COR-L47 (cell line): ENCODE measurements at places on chromosomes 7 and 10.

DNA sequence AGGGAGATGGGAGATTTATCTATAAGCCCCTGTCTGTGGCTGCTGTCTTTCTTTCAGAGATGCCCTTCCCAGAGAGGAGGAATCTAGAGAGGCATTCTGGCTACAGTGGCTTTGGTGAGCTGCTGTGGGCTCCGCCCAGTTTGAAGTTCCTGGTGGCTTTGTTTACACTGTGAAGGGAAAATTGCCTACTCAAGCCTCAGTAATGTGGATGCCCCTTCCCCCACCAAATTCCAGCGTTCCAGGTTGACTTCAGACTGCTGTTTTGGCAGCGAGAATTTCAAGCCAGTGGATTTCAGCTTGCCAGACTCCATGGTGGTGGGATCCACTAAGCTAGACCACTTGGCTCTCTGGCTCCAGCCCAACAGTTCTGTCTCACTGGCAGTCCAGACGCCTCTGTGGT is 951.6 kb downstream of the CCSER2 start:
- DNase-seq, result no peak

DNA sequence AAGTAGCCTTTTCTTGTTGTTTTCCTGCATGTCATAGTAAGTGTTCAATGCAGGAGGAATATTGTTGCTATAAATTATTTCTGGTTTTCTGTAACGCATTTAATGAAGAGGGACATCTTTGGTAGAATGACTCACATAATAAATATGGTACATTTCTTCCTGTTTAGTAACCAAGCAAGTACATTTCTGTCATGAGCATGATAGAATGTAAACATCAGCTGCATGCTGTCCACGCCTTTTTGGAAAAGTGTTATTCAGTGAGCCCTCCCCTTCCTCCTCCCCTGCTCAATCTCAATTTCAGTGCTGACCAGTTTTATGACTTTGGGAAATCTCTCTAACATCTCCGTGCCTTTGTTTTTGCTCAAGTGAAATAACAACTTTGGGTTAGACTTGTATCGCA is 664.0 kb downstream of the XPNPEP1 start:
- no peak for DNase-seq

- no peak for DNase-seq
These were observed 69.6 kb downstream of the PARP12 start for GRCh38 chr7:139993169-139993568.

DNA sequence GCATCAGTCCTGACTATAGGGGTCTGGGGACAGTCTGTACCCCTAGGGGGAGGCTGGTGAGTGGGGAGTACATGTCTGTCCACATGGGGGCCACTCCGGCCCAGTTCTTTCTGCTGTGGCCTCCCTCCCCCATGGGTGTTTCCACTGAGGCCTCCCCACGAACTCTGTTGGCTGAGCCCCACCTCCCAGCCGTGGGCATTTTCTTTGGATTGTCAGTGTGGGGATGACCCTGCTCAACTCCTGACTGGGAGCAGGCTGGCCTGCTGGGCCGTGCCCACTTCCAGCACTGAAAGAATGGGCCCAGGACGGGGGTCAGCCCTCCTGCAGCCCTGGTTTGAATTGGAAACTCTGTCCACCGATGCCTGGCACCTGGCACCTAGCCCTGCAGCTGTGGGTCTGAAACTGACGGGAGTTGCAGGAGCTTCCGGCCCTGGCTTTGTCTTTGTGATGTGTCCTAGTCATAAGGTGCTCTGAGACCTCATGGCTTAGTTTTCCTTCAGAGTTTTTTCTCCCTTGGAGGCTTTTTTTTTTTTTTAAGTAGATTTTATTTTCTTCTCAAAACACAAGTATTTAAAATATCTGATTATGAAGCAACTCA is 46.5 kb downstream of the LHPP start:
- DNase-seq, result no peak

- DNase-seq, result no peak
These were observed 59.4 kb downstream of the CDK14 start for GRCh38 chr7:90655566-90655965.

- no peak for DNase-seq
These were observed 37.4 kb downstream of the C10orf120 start for GRCh38 chr10:122662231-122662630.

DNA sequence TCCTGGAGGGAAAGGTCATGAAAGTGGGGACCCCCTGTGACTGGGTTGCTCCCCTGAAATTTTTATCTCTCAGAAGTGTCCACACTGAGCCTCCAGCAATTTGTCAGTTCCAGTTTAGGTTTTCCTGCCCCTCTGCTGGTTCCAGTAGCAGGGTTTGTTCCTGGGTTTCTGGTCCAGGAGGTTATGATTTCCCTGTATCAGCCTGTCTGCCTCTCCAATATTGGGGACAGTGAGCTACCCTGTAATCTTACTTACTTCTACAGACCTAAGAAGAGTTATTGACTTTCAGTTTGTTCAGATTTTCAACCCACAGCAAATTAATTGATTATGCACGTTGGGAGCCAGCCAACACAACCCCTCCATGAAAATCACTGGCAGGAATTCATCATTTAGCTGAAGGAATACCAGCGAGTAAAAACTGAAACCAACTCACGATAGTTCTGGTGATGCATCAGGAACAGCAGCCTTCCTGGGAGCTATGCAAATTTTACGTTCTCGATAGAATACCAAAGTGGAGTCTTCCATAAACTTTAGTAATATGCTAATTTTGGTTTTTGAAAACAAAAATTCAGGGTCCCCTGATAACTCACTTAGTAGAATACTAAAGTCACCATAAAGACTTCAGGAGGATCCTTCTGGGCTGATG is 31.3 kb upstream of the IL15RA start:
- no peak for DNase-seq

DNA sequence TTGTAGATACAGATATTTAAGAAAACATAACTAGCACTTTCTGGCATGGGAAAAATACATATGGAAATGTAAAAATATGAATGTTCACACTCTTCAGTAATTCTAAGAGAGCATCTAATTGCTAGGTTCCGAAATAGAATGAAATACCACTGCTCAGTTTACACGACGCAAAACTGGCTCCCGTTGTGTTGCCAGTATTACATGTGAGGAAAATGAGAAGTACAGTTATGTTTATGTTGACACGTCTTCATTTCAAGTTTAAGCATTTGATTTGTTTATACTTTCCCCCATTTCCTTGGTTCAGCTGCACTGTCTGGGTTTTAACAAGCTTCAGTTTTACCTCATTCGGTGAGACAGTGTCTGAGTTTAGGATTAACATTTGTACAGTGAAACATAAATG is 275.8 kb upstream of the SEMA3D start:
- DNase-seq, result no peak

- no peak for DNase-seq
These were observed 2.9 kb downstream of the CLEC5A start for GRCh38 chr7:141943846-141944245.

DNA sequence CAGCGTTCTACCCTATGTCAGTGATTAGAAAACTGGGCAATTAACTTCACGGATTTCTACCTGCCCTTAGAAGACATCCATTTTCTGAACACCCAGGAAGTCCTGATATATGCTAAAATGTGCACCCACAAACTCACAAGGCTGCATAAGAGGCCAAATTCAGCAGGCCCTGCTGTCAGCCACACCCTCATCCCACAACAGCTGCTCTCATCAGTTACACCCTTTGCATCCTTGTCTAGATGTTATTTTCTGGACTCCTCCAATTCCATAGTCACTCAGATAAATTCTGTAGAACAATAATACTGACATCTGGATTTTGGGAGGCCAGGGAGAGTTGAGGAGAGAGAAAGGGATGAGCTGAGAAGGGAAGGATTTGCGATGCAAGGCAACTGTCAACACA is 208.9 kb downstream of the TAX1BP1 start:
- DNase-seq, result no peak

GRCh38 chr7:70763961-70764691 is 367.8 kb upstream of the GALNT17 start:
- no peak for DNase-seq

DNA sequence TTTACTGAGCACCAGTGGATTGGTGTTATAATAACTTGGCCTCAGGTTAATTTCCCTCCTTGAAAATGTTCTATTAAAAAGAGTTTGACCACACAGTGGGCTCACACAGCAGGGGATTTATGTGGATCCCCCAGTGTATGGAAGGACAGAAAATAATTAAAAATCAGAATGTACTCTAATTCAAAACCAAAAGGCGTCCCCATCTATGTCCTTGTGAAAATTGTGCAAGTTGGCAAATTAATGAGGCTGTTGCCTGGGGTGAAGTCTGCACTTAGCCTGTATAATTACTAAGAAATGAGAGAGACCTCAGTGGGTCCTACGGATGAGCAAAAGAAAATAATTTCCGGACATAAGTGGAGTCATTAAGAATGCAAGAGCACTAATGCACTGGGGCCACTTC is 31.1 kb downstream of the PIK3CG start:
- DNase-seq, result no peak
